ENCODE measurements at places on chromosomes 7 and 10.

GRCh38 chr7:33922820-33923219, 17.5 kb downstream of the BMPER start:
- no peak for DNase-seq

DNA sequence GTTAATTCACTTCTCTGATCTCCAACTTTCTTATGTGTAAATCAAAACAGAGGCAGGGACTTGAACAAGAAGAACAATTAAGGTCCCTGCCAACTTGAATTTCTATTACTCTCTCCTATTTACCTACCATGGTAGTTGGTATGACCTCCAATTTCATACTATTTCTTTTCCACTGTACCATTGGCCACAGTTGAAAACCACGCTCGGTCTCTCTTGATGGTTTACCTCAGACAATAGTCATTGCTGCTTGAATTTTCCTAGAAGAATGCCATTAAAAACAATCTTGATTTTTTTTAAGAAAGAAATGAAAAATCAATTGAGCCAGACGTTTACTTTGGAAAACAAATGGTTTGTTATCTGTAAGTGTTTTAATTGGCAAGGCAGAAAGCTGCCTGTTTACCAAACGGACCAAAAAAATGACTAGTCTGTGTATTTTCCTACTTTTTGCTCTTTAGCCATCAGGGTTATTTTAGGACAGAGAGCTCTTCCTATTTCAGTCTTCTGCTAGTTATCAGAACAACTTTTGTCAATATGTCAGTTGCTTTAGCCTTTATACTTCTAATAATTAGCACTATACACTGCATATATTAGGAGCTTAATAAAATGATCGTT, 157.5 kb upstream of the PLXDC2 start:
- DNase-seq, result no peak

GRCh38 chr7:151894111-151895007, 17.4 kb upstream of the PRKAG2 start:
- no peak for DNase-seq

GRCh38 chr10:73887294-73888039, 13.1 kb upstream of the CAMK2G start:
- no peak for DNase-seq

GRCh38 chr7:101783381-101784181, 33.8 kb upstream of the CUX1 start:
- DNase-seq, result no peak

GRCh38 chr7:35285799-35286198, 31.9 kb upstream of the TBX20 start:
- no peak for DNase-seq

DNA sequence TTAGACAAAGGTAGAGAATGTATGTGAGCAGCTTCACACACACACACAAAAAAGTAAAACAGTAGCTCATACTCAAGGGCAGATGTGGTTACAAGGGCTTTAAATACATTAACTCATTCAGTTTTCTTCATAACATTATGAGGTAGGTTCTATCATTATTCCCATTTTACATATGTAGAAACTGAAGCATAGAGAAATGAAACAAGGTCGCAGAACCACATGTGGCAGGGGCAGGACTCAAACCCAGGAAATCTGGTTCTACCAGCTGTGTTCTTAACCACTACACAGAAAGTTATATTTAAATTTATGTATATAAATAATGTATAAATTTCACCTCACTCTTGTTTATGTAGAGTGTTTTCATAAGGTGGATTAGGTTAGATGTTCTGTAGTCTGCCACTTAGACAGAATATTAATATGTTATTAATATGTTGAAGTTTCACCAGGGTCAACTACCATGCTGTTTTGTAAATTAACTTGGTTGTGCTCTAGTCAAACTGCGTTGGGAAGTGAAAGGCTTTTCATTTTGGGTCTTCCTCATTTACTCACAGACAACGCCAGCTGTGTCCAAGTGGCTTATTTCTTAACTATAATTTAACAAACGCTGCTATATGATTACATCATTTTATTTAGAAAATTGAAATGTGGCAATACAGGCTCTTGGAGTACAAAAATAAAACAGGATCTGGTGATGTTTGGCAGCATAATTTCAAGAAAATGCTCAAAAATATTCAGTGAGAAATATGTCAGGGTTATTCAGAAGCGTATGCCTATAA, 138.4 kb downstream of the MDFIC start:
- DNase-seq, result no peak

DNA sequence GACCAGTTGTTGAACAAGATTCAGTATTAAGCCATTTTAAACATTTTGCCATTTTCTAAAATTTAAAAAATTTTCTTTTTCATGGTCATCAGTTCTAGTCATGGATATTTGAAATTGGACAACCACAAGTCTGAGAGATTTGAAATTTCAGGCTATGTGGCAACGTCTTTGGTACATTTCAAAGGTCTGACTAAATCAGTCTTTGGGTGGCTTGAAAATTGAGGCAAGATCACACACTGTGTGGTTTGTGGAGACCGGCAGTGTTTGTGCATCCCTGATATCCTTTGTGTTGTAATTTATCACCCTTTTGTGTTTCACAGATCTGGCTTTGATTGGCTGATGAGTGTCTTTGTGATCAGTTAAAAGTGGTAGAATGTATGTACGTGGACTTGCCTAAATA, 35.7 kb downstream of the CCAR1 start:
- no peak for DNase-seq

- no peak for DNase-seq
Observed at GRCh38 chr7:17535776-17536175, 237.3 kb downstream of the AHR start.

GRCh38 chr7:8389593-8390261, 43.7 kb upstream of the NXPH1 start:
- no peak for DNase-seq

- no peak for DNase-seq
Observed at GRCh38 chr7:96241855-96242254, 80.0 kb downstream of the SLC25A13 start.

DNA sequence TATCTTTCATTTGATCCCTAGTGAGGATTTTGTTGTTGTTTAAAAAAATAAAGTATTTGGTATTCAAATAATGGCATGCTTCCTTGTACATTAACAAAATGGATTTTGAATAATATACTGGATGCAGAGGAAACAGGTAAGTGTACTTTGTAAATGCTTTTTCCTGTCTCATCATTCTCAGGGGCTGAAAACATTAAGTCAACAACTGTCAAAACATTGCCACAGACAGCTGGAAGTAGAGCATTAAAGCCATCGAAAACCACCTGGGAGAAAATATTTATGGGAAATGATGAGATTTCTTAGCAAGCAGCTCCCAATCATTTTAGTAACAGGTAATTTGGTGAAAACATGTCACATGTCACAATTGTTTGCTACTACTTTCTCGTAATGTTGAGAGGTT, 10.7 kb downstream of the TAS2R39 start:
- DNase-seq, result no peak

DNA sequence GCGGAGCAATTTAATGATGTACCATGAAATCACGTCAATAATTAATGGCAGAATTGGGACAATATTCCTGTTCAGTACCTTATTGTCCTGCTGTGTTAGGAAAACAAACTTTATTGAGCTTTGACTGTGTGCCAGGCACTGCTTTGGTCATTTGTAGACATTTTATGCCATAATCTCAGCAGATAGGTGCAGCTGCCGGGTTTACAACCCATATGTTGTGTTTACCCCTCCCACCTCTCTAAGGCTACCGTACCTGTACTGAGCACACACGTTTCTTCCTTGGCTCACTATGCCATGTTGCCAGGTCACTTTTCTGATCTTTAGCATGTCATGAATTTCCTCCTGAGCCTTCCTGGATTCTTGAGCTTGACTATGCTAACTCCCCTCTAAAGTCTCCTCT, 422.2 kb downstream of the PHTF2 start:
- DNase-seq, result no peak

DNA sequence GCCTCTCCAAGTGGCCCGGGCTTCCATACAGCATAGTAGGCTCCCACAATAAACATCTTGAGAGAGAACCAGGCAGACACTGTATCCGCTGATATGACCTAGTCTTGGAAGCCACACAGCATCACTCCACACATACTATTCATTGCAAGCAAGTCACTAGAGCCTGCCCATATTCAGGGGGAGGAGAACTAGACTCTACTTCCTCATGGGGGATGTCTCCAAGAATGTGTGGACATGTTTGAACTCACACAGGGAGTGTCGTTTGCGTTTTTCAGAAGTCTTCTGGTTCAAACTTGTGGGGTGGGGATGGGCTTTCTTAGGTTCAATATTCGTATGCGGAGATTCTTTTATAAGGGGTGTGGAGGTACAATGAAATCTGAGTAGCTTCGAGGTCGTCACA, 232.6 kb upstream of the HABP2 start:
- DNase-seq, result no peak

- DNase-seq, result no peak
Observed at GRCh38 chr10:373015-373414, 237.8 kb downstream of the ZMYND11 start.

- DNase-seq, result no peak
Observed at GRCh38 chr10:132197271-132198067, 10.7 kb downstream of the DPYSL4 start.

GRCh38 chr10:7889947-7890542, 71.7 kb downstream of the TAF3 start:
- DNase-seq, result no peak

DNA sequence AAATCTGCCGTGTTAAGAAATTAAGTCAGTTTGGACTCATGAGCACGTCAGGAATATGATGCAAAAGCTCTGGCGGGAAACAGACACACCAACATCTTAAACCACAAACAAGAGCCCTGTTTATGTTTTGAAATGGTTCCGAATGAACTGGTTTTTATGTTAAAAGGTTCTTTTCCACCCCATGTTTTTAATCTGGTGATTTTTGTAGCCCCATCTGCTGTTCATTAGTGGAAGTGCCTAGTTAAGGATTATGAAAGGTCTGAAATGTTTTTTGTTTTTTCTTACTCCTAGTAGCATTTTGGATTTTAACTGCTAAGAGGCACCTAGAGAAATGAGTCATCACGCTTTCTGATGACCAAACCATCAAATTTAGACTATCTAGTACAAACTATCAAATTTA, 404.1 kb upstream of the MKI67 start:
- DNase-seq, result no peak

DNA sequence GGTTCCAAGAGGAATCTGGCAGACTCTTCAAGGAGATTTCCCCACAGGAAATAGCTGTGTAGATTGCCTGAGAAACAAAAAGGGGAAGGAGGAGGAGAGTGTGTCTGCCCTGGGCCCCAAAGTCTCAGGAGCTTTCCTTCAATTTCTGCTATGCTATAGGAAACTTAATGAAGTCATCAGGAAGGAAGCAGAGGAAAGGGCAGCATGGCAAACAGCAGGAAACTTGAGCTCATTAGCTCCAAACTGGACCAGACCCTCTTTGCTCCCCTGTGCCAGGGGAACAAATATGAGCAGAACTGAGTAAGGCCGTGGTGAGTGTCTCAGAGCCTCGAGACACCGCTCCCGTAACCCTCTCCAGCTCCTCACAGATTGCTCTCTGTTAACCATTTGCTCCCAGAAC, 4.8 kb upstream of the KCNIP2 start:
- no peak for DNase-seq

GRCh38 chr7:132029369-132030085, 473.1 kb upstream of the PODXL start:
- DNase-seq, result no peak

- DNase-seq, result no peak
Observed at GRCh38 chr7:151120896-151121295, 34.6 kb downstream of the AGAP3 start.

DNA sequence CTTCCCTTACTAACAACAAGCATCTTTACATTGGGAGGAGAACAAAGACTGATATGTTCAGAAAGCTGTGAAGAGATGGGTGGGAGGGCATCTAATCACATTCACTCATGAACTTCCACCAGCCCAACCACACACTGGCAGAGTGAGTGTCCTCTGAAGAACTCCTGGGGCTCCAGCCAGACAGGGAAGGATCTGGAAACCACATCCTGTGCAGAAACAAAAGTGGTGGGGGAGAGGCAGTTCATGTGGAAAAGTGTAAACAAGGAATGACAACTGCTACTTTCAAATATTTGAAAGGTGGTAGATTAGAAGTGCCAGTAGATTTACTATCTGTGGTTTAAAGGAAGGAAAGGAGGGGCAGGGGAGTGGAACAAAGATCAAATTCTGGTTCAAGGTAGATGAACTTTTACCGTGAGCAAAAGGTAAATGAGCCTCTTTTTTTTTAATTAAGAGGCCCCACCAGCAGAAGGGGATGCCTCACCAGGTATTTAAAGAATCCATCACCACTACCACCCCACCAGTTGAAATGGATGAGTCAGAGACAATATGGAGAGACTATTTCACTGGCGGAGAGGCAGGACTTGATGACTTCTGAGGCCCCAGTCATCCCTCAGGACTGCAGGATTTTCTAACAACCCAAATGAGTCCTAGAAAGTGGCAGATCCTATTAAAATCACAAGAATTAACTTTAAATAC, 34.5 kb downstream of the GOT1 start:
- DNase-seq, result no peak

DNA sequence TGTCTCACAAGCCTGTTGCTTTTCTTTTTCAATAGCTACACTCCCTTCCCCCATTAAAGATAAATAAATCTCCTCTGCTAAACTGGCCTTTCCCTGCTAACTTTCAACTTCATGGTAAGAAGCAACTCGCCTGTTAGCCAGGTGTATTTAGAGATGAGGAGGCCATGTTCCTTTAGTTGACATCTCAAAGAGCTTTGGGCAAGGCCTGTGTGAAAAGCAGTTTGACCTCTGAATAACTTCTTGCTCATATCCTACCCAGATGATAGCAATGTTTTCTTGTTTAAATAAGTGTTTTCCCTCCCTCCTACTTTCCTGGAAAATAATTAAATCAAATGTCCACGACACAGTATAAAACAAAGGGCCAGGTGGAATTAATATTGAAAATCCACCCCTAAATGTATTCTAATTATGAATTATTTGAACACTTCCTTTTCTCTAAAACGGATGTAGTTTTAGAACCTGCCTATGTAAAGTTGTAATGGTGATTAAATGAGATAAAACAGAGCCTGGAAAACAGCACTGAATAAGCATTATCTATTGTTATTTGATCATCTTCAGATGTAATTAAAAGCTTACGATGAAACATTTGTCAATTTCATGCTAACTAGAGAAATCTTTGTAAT, 78.5 kb downstream of the HGF start:
- no peak for DNase-seq

DNA sequence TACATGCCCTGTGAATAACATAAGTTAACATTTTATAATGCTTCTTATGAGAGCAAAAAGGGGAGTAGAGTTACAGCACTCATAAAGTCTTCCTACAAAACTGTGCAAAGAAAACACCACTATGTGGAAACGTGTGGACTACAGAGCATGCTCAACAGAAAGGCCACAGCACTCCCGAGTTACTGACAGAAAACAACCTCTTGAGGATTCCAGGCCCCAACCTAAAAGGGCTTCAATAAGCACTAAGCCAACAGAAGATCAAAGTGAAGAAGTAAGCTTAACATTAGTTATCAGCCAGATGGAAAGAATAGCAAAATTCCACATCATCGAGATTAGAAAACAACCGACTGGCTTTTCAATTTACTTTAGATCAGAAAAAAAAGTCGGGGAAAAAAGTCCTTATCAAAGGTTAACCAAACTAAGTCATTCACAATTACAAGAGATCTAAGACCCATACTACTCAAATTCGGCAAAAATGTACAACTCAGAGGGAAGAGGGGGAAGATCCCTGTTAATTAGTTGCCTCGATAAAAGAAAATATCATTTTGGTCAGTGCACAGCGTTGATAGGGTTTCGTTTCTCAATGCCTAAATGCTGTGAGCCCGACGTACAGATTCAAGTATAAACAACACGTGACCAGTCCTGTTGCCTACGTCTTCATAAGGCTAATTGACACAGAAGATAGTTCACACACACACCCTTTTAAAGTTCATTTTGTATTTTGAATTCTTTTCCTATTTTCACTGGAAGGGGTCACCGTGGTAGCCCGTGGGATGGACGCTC, 1.4 kb downstream of the KBTBD2 start:
- no peak for DNase-seq

Measured in activated naive CD4-positive, alpha-beta T cell treated with anti-CD3 and anti-CD28 coated beads, Interleukin-2, amount 50 U/mL, for 16 hours (primary cell).